ENCODE measurements at places on chromosomes 5 and 9. TPM values are rescaled to one million over a fixed set of nuclear protein-coding genes. Genes with fewer than 3 reads are reported as not detected.

GRCh38 chr9:101212661-101213060, 172.1 kb downstream of the BAAT start:
- no peak for DNase-seq

DNA sequence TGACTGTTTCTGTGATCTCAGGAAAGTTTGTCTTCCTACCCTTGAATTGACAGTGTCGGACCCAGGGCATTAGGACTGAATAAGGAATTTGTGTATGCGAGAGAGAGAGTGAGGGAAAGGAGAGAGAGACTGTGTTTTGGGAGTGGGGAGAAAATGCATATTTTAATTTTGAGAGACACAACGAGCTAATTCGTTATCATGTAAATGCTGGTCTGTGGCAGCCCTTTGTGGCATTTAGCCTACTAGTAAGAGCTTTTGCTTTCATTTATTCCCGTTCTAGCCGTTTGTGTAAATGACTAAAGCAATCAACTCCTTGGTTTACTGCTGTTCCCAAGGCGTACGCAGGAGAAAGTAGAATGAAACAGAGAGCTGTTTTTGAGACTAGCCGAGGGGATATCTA, 79.8 kb upstream of the MAMDC2 start:
- DNase-seq: no peak

- no peak for DNase-seq
Measured at GRCh38 chr5:170903075-170903474, 41.3 kb downstream of the RANBP17 start.

GRCh38 chr9:90851444-90851843, 49.8 kb downstream of the SYK start:
- no peak for DNase-seq

GRCh38 chr9:27349698-27350080, 52.7 kb upstream of the EQTN start:
- DNase-seq: no peak

SPATA31C1 gene
- total RNA-seq: not detected

HTR1A gene
- not detected for total RNA-seq

POMT1 gene
- 17.3 TPM for total RNA-seq

GABRA6 gene
- not detected for total RNA-seq

All from mesenteric fat pad (tissue), 1 donor.